ENCODE measurements at places on chromosomes 2 and 18.

- DNase-seq, result peak; percentile 97
These were observed at the start of gene DRC1 for GRCh38 chr2:26401739-26402541. DRC1 (plus strand) TSS chr2:26401920; CDS start chr2:26401990, 70 bp downstream.

GRCh38 chr2:149630445-149630844, 42.9 kb upstream of the MMADHC start:
- DNase-seq, result no peak

DNA sequence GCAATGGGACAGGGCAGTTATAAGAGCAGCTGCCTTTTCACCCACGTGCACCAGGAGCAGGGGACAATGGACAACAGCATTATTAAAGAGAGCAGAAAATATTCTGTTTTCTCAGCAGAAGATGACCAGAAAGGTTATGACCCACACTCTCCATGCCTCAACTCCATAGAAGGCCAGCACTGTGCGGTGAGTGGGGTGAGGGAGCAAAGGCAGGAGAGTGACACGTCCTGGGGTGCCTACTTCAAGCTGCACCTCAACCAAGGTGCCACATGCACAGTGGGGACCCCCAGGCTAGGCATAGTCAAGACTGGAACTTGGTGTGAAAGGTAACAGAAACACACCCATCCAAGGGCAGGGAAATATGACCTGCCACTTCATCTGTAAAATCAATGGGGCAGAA, 50.4 kb downstream of the POLR1A start:
- DNase-seq, result no peak

GRCh38 chr2:46278952-46279351, 18.3 kb upstream of the EPAS1 start:
- DNase-seq, result no peak

DNA sequence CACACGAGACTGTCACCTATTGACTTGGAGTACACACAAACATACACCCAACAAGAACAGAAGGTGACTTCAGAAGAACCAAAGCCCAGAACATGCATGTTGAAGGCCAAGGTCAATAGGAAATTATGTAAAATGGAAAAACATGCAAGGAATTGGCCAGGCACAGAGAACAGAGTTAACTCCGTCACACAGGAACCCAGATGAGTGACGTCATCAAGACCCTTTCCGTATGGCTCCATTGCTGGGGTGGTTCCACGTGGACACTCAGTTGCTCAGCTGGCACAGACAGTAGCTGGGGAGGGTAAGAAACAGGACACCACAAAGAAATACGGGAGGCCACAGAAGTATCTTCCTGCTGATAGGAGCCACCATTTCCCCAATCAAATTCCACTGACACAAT, 18.4 kb downstream of the SOX11 start:
- DNase-seq, result no peak

GRCh38 chr2:25276569-25277465, 64.9 kb downstream of the DNMT3A start:
- peak; percentile 91 for DNase-seq

DNA sequence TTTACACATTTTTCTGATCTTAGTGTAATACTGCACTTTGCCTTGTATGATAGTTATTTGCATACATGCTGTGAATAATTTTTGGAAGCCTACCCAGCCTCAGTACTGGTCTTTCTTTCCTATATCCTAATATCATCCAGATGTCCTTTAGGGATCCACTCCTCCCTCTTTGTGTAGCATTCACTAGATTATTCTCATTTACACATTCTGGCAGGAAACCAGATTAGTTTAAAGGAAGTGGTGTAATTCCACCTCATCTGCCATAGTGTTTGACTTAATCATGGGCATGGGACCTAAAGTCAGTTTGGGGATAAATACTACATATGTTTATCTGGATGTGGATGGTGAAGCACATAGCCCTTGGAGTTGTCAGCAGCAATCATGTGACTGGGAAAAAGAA, 444.9 kb upstream of the MAP2 start:
- no peak for DNase-seq

GRCh38 chr2:85175369-85176299, 42.4 kb downstream of the TCF7L1 start:
- DNase-seq, result no peak

DNA sequence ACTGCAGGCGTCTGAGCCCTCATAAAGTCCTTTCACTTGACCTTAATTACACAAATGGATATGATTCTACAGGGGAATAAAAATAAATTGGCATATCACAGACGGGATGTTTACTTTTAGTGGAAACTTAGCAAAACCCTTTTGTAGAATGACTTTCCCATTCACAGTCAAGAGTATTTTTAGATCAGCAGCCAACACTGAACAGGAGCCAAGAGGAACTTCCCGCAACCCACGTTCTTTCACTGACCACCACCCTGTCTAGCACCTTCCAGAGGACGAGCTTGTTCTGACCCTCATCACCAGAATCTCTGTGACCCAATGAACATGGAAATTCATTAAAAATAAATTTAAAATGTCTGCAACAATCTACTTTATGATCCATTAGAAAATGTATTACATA, 119.0 kb upstream of the SNTG2 start:
- no peak for DNase-seq

GRCh38 chr2:211176514-211177141, 620.2 kb downstream of the CPS1 start:
- DNase-seq, result no peak

DNA sequence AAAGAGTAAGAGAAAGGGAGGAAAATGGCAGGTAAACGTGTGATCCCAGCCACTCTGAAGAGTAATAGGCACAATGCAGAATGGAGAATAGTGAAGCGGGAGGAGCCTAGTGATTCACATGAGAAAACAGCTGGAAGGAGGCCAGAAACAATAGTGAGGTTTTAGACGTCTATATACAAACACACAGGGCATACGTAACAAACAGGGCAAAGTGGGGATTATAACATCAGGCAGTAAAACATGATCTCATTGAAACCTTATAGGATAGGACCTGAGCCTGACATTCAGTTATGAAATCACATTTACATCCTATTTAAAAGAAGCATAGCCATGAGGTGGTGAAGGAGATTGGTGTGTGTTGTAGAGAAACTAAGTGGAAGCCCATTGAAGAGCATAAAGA, 33.0 kb upstream of the GATA6 start:
- no peak for DNase-seq

DNA sequence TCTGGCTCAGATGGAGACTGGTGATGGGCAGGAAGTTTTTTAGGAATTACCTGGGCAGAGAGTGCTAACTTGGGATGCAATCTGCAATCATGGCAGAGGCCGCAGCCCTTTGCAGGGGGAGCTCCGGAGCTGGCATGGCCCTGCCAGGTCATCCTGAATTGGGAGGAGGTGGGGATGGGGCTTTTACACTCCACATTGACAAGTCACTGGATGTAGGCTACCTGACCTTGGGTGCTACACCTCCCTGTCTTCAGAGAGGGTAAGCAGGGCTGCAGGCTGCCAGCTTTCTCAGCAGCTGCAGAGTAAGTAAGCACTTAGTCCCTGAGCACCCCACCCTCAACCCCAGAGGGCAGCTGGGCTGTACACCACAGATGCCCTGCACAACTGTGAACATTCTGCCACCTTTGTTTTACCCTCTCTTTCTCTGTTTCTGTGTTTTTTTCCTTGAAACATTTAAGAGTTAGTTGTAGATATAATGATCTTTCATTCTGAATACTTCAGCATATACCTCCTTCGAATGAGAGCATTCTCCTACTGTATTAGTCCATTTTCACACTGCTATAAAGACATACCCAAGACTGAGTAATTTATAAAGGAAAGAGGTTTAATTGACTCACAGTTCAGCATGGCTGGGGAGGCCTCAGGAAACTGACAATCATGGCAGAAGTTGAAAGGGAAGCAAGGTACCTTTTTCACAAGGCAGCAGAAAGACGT, 6.8 kb upstream of the HS1BP3 start:
- DNase-seq, result no peak

DNA sequence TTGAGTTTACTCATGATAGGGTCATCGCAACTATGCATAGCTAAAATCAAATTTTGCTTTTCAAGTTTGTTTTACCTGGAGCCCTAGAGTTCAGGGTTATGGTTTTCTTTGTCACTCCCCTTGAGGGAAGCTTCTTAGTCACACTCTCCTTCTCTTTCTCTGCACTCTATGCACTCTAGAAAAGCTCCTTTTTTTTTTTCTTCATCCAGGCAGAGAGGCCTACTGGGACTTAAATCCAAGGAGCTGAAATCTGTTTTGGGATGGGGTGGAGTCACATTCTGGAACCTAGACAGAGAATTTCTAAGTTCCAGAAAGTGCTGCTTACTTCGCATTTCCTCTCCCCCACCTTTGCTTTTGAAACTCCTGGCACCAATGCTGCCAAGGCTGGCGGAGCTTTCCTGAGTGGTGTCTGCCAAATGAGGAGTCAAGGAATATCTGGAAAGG, 19.1 kb upstream of the IL18R1 start:
- no peak for DNase-seq

DNA sequence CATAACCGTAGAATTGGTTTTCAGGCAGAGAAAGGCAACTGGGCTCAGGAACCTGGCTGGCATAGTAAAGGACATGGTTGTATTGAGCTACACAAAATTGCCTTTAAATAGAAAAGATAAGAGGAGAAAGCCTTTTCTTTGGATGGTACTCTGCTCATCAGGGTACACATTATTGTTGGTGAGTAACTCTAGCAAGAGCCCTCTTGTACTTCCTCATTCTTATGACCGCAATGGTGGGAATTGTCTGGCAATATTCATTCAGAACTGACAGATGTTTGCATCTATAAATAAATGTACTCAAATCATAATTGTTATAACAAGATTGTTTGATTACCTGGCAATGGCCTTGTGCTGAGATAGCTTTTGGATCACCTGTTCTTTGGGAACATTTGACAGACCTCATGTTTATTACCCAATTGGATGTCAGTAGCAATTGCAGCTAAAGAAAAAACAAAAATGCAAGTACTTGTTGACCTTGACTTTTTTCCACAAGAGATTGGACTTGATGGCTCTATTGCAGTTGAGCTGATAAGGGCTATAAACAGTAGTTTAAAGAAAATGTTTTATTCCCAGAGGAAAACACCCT, 43.9 kb downstream of the MEIS1 start:
- no peak for DNase-seq

DNA sequence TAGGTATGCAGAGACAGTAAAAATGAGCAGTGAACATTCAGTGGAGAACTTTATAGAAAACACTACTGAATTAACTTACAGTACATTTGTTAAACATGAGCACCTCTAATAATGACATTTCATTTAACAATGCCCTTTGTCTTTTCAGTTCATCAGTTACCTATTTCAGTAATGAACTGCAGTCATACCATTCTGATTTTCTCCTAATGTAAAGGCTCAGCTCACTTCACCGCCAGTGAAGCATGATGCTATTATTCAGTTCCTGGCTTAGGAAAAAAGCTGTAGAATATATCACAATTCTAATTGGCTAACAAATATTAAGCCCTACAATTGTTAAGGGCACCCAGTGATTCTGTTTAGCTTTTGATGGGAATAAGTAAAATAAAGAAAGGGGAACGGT, 37.1 kb upstream of the CCDC93 start:
- DNase-seq, result no peak

DNA sequence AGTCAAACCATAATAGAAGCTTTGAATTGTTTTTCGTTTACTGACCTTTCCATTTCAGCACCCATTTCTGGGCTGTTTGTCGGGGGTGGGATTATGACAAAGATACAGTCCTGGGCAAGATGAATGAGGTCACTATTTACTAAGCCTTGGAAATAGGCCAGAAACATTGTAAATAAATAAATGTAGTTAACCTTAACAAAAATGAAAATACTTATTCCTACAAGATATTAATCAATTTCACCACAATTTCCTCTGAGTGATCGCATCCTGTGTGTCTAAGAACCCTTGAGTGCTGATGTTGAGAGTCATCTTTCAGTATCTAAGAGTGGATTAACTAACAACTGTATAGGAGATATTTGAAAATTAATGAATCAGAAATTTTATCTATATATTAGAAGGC, 14.0 kb downstream of the ITGA4 start:
- no peak for DNase-seq

- DNase-seq, result no peak
These were observed 67.1 kb downstream of the MGAT5 start for GRCh38 chr2:134320930-134321329.

GRCh38 chr2:214104219-214104618, 306.6 kb upstream of the VWC2L start:
- DNase-seq, result no peak

DNA sequence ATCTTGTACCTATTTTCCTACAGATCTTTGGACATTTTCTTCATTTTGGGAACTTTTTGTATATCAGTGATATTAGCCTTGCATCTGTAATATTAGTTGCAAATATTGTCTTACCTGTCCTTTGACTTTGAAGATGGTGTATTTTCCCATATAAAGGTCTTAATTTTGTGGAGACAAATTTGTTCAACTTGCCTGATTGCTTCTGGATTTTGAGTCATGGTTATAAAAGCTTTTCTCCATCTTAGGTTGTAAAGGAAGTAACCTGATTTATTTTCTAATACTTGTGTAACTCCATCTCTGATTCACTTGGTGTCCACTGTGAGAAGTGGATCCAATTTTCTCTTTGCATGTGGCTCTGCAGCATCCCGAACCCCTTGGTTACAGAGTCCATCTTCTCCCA, 97.7 kb upstream of the OTOS start:
- DNase-seq, result no peak

DNA sequence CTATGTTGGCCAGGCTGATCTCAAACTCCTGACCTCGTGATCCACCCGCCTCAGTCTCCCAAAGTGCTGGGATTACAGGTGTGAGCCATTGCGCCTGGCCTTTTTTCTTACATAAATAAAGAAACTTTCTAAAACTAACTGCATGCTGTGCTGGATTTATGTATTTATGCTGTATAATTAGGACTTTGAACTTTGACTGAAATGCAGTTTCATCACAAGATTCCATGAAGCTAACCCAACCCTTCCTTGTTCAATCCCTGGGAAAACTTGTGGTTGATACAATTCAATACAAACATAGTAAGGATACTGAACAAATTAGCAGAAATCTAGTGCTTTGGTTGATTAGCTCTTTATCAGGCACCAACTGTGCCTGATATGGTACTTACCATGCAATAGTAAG, 20.9 kb upstream of the SLC35F5 start:
- DNase-seq, result no peak

GRCh38 chr2:181697571-181697970, 17.3 kb upstream of the NEUROD1 start:
- DNase-seq, result no peak

DNA sequence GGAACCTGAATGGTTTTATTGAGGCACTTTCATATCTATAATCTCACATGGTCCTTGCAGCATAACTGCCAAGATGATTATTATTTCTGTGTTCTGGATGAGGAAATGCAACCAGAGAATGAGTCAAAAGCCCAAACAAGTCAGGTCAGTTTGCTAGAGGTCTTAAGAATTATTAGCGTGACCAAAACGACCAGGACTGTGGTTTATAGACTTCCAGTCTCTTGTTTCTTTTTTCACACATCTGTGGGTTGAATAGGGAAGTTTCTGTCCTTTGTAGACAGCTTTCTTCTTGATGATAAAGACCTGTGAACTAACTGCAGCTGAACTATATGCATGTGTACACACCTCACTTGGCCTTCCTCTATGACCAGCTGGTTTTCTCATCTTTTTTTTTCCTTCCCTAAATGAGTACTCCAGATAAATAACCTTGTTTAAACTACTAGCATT, 13.9 kb downstream of the ADAM23 start:
- no peak for DNase-seq

Measured in glutamatergic neuron (in vitro differentiated cells).